RPMI7951 (cell line): ENCODE measurements at places on chromosomes 2 and 18. TPM values are rescaled to one million over a fixed set of nuclear protein-coding genes. Genes with fewer than 3 reads are reported as not detected.

MAP3K19 gene
- not detected in 2 replicates for total RNA-seq

COLEC12 gene
- total RNA-seq, result 95.0 and 103 TPM in 2 replicates

IL36RN gene
- total RNA-seq, result not detected in 2 replicates

DAPL1 gene
- total RNA-seq, result 1.2 TPM in 1 of 2 replicates, not detected in the other

SLC9A4 gene
- total RNA-seq, result not detected in 2 replicates

ERICH2 gene
- total RNA-seq, result 0.29 TPM in 1 of 2 replicates, not detected in the other

ALS2 gene
- 25.9 and 26.4 TPM in 2 replicates for total RNA-seq

SLC16A14 gene
- total RNA-seq, result not detected in 2 replicates

PKDCC gene
- total RNA-seq, result 1.7 and 1.8 TPM in 2 replicates

TMEM37 gene
- total RNA-seq, result not detected in 2 replicates

AGAP1 gene
- total RNA-seq, result 5.4 and 7.8 TPM in 2 replicates

MAP4K4 gene
- 71.3 and 77.5 TPM in 2 replicates for total RNA-seq

FHOD3 gene
- total RNA-seq, result 13.7 and 15.1 TPM in 2 replicates
